Stimulated activated naive CD8-positive, alpha-beta T cell treated with anti-CD3 and anti-CD28 coated beads, Interleukin-15, amount 100 ng/mL, for 72 hours (primary cell): ENCODE measurements at places on chromosomes 3 and 15.

- no peak for DNase-seq
Measured at GRCh38 chr15:56667517-56667916, 65.8 kb downstream of the ZNF280D start.

DNA sequence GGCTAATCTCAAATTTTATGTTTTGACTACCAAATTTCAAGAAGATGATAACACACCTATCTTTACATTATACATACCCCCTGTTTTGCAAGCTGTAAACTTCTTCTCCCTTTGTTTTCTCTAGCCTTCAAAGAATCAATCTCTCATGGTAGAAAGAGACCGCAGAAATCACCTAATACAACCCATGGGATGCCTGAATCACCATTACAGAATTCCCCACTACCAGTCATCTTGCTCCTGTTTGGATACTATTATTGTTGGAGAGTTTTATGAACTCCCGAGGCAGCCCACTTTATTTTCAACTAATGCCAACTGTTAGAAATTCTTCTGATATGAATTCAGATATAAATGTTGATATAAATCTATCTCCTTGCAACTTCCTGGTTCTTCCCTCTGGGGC, 110.9 kb downstream of the FRMD5 start:
- no peak for DNase-seq

GRCh38 chr3:111763001-111763471, 96.0 kb upstream of the PHLDB2 start:
- DNase-seq: no peak

GRCh38 chr3:170132335-170132734, 49.2 kb downstream of the PHC3 start:
- peak; percentile 44 for DNase-seq

DNA sequence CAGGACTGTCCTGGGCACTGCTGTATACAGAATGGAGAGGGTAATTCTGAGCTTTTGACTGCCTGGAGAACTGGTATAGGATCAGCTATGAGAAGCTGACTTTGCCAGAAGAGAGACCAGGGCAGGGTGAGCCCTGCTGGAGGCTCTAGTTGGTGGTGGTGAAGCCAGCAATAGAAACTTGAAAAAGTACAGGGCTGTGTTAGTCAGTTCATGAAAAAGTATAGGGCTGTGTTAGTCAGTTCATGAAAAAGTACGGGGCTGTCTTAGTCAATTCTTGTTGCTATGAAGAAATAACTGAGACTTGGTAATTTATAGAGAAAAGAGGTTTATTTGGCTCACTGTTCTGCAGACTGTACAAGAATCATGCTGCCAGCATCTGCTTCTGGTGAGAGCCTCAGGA, 63.5 kb upstream of the C2CD4B start:
- no peak for DNase-seq

DNA sequence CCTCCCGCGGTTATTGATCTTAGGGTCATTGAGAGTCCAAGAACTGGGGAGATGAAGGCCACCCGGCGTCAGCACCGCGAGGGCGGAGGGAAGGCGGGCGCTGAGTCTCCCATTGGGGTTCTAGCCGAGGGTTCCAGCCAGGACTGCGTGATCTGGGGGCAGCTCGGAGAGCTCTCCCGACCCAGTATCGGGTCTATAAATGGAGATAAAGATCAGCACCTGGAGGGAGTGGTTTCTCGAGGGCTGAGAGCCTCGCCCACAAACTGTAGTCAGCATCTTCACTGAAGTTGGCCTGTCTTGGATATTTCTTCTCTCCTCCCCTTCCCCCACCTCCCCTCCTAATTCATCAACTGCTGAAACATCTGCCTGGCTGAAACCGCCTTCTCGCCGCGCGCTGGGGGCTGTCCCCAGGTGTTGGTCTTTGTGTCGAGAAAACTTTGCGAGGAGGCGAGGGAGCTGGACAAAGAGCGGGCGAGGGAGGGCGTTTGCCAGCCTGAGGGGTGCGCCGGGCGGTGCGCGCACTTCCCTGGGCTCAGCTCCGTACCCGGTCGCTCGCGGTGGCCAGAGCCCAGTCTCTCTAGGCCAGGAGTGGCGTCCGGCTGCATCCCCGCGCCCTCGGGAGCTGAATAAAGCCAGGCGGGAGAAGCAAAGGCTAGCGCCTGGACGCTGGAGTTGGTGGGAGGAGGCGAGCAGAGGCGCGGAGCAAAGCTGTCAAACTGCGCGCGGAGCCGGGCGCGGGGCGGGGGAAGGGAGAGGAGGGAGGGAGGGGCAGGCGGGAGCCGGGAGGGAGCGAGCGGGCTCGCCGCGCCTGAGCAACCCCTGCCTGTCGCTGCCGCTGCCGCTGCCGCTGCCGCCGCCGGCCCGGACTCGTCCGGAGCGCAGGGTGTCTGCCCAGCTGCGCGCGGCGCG, at the start of gene ST8SIA2:
ST8SIA2 (plus strand) TSS at position 811 of the 909 bp plus-strand sequence. CDS start 184 bp downstream, outside the sequence.
- DNase-seq: no peak

DNA sequence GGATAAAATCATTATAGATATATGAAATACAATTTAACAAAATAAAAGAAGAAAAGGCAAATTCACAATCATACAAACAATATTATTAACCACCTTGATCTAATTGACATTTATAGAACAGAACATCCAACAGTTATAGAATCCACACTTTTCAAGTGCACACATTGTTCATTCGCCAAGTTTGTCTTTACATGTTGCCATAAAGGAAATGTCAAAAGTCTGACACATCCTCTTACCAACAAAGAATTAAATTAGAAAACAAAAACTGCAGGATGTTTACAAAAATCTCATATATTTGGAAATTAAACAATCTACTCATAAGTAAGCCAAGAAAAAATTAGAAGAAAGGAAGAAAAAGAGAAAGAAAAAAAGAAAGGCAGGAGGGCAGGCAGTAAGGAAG, 909.2 kb upstream of the EPHA6 start:
- DNase-seq: no peak

DNA sequence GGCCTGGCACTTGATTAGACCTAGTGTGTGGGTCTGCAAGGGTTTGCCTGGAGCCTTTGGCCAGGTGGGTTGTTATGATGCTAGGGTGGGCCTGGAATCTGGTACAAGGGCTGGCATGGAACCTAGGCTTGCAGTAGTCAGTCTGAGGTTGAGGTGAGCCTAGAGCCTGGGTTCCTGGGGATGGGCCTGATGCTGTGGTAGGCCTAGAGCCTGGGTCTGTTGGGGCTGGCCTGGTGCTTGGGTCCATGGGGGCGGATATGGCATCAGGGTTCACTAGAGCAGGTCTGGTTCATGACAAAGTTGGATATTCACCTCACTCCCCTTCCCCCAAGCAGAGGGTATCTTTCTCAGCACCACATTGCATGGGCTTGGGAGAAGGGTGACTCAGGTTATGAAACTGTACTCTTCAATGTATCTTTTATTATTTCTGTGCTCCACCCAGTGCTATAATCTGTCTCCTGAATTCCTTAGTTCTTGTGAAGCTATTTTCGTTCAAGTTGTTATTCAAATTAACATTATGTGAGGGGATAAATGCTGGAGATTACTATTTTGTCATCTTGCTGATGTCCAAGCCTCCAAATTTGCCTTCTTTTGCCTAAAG, 274.4 kb downstream of the NFKBIZ start:
- no peak for DNase-seq

- DNase-seq: no peak
Measured at GRCh38 chr3:193827040-193827669, 234.1 kb downstream of the OPA1 start.

DNA sequence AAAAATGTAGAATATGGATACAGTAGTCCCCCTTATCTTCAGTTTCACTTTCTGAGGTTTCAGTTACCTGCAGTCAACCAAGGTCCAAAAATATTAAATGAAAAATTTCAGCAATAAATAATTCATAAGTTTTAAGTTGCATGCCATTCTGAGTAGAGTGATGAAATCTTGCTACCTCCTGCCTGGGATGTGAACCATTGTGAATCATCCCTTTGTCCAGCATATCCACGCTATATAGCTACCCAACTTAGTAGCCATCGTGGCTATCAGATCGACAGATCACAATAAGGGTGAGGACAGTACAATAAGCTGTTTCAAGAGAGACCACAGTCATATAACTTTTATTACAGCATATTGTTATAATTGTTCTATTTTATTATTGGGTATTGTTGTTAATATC, 1.2 kb upstream of the LARS2 start:
- DNase-seq: no peak

DNA sequence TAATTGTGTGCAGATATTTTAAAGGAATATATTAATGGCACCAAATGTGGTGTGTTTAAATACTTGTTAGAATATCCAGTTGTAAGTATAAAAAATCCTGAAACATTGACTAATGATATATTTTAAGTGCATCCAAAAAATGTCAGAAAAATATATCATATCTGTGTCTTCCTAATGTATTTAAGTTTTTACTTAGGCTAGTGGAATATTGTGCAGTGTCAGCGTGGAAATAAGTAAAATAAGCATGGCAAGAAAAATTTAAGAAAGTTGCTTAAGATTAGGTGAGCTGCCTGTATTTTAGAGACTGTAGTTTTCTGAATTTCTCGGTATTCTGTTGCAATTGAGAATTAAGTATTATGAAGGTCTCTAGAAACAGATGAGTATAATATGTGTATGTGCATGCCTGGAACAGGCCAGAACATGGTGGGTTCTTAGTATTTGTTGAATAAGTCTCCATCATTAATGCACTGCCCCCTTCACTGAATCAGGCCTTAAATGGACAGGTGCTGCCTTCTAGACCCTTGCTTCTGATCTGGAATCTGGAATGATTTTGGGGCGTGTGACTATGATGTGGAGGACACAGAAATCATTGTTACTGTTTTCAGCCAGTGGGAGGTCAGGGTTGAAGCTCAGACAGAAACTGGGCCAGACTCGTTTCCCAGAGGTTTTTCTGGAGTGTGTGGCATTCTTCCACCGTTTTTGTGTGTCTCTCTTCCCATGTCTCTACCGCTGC, 86.1 kb downstream of the TRAK1 start:
- no peak for DNase-seq

DNA sequence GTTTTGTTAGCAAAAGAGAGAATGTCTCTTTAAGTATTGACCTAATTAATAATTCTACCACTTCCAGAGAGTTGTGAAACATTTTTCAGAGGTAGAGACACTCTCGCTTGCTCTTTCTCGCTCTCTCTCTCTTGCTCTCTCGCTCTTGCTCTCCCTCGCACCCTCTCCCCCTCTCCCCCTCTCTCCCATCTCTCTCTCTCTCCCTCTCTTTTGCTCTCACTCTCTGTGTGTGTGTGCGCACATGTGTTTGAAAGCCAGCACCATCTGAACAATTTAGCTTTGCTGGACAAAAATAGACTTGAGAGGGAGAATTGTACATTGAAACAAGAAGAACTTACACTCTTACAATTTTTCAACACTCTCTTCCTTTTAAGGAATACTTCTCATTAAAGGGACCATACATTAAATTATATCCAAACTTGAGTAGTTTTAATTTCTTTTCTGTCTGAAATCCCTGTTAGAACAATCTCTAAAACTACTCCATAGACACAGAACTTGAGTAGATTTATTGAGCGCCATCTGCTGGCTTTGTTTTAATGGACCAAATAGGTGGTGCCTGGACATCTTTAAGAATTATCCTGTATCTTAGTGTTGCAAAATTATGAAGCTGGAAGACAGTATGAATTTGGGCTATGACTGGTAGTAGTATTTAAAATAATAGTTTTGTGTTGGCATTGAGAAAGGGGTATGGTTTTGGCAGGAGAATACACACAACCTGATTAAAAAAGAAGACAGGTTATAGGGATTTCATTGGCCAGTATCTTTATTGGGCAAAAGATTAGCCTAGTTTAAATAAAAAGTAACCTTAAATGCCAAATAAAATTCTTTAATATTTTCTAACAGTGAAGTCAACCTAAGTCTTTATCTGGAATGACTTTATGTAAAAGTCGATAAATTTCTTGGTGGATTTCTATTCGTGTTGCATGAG, 124.6 kb downstream of the AKAP13 start:
- peak; percentile 25 for DNase-seq

- DNase-seq: peak; percentile 72
Measured at GRCh38 chr15:90872486-90873184, 4.2 kb downstream of the FURIN start.

DNA sequence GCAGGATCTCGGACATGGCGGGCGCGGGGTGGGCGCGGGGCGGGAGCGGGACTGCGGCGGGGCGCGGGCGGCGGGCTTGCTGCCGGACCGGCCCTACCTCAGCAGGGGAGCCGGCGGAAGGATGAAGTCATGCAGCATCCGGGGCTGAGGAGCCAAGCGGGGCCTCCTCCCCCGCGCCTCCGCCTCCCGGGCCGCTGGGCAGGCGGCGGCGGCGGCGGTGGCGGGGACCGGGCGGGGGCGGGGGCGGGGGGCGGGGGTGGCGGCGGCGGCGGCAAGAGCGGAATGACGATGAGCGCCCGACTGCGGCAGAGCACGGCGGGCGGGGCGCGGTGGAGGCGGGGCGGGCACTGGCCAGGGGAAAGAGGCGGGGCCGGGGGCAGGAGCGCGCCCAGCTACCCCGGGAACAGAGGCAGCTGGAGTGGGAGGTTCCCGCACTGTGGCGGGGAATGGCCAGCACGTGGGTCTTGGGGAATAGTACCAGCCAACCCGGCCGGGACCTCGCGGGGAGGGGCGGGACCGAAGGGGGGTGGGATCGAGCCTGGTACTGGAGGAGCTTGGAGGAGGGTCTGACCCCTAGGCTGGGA, at the start of gene CAMK2N2:
CAMK2N2 (minus strand) TSS at position 284 of the 584 bp plus-strand sequence; CDS start at position 16, 268 bp downstream.
- peak; percentile 43 for DNase-seq

DNA sequence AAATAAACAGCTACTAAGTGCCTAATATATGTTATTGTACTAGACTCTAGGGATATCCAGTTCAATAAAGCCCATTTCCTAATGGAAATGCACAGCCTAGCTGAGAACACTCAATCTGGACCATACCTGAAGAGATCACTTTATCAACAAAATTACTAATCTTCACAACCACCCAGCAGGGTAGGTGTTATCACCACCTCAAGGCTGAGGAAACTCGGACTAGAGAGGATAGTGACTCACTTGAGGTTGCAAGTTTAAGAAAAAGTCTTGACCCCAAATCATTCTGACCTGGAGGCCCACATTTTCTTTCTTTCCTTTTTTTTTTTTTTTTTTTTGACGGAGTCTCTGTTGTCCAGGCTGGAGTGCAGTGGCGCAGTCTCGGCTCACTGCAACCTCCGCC, 3.1 kb upstream of the FMN1 start:
- no peak for DNase-seq

- DNase-seq: no peak
Measured at GRCh38 chr3:174035328-174035886, 637.9 kb downstream of the NLGN1 start.

- DNase-seq: no peak
Measured at GRCh38 chr3:4981665-4982494, 2.6 kb downstream of the BHLHE40 start.

GRCh38 chr3:156211583-156211982, 91.2 kb downstream of the KCNAB1 start:
- no peak for DNase-seq

- DNase-seq: no peak
Measured at GRCh38 chr15:66838671-66839239, 136.7 kb downstream of the SMAD6 start.

- no peak for DNase-seq
Measured at GRCh38 chr3:152113992-152114651, 154.6 kb upstream of the MBNL1 start.
